ENCODE measurements at places on chromosomes 6 and 20.

DNA sequence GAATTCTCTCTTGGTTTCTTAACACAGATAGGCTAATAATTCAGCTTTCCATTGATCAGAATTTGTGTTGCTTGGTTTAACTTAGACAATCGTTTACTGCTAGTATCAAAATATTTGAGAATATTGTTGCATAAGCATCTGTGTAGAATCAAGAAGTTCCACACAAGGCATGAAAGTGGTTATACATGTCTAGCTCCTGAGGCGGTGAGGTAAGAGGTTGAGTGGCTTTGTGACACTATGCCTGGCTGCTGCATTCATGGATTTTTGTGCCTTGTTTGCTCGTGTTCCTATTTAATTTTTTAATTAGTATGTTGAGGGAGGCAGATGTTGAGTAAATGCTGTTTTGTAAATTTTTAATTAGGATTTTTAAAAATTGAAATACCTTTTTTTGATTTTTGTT lies 10.2 kb downstream of the PKIB start:
- no peak for DNase-seq

DNA sequence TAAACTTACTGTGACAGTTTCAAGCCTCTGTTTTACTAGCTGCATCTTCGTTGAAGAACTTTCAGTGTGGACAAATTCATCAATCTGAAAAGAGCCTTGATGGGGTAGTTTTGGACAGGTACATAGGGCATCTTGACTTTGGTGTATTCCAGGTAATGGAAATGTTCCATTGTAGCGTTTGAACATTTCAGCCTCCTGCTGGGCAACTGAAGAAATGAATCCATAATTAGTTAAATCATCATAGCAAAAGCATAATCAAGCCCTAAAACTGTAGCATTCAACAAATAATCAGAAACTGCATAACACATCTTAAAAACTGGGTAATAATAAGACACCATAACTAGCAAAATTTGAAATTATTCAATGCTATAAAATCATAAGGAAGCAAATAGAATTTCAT lies 86.2 kb downstream of the AHI1 start:
- no peak for DNase-seq

DNA sequence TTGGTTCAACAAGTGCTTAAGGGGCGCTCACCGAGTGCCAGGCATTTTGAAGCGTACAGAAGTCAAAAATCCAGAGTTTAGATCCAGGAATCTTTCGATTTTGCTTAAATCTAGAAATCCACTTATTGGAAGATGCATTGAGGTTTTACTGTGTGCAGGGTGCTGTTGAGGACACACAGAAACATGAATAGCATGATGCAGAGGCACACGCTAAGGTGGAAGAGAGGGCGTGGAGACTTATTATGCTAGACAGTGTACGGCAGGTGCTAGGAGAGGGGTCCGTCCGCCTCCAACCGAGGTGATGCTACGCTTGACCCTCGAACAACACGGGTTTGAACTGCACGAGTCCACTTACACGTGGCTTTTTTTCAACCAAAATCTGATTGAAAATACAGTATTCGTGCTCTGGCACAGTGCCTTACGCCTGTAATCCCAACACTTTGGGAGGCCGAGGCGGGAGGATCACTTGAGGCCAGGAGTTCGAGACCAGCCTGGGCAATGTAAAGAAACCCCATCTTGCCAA lies 1.0 kb upstream of the KIF13A start:
- no peak for DNase-seq

DNA sequence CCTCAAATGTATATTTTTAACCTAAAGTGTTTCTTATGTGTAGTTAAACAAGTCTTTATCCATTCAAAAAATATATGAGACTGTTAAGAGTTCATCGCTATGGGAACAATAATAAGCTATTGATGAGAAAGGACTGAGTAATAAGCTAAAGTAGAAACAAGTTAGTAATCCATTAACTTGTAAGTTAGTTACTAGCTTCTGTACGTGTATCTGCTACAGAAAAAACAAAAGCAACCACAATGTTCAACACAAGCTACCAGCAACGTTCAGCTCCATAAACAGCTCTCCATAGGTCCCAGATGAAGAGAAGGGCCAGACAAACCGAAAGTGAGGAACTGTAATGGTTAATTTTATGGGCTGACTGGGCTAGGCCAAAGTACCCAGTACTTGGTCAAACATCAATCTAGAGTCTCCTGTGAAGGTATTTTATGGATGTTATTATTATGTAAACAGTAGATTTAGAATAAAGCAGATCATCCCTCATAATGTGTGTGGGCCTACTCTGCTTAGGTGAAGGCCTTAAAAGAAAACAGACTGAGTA lies 33.8 kb upstream of the FAM135A start:
- no peak for DNase-seq

- DNase-seq = no peak
These were observed 114.2 kb downstream of the MOXD1 start for GRCh38 chr6:132287101-132287500.

Measured in stimulated activated CD8-positive, alpha-beta memory T cell treated with anti-CD3 and anti-CD28 coated beads, Interleukin-4, amount 100 ng/mL, for 1 hour (primary cell).